ENCODE measurements at places on chromosomes 12 and 14. TPM values are rescaled to one million over a fixed set of nuclear protein-coding genes. Genes with fewer than 3 reads are reported as not detected.

The CLEC6A gene
- total RNA-seq = not detected

The EML5 gene
- total RNA-seq = 6.2 TPM

The SLC16A7 gene
- total RNA-seq = 35.8 TPM

The PLEK2 gene
- total RNA-seq = 2.6 TPM

GRCh38 chr12:93784339-93785086 lies 107.3 kb downstream of the CRADD start:
- peaks cover 13% of the 10 kb centered on the region for H3K36me3 ChIP-seq
- peak; percentile 47 for DNase-seq
- peak overlapping the region; percentile 16 for H3K4me3 ChIP-seq
- H3K27ac ChIP-seq = peak overlapping the region; percentile 20

- H3K4me1 ChIP-seq = peaks cover 32% of the 10 kb centered on the region
- H3K36me3 ChIP-seq = peaks cover 4% of the 10 kb centered on the region
- H3K27me3 ChIP-seq = no peaks in the 10 kb centered on the region
- no peak for DNase-seq
- peak overlapping the region; percentile 61 for H3K4me3 ChIP-seq
These were observed 46.7 kb downstream of the NOC4L start for GRCh38 chr12:132190834-132191500.

- H3K4me3 ChIP-seq = no peak overlapping the region
- H3K36me3 ChIP-seq = no peaks in the 10 kb centered on the region
- no peaks in the 10 kb centered on the region for H3K27me3 ChIP-seq
- DNase-seq = no peak
These were observed 422.2 kb upstream of the FOXG1 start for GRCh38 chr14:28344381-28344780.

- peaks cover 14% of the 10 kb centered on the region for H3K4me1 ChIP-seq
- H3K27ac ChIP-seq = no peak overlapping the region
- no peaks in the 10 kb centered on the region for H3K27me3 ChIP-seq
- H3K36me3 ChIP-seq = peaks cover 20% of the 10 kb centered on the region
- H3K4me3 ChIP-seq = no peak overlapping the region
These were observed 11.2 kb downstream of the COX14 start for GRCh38 chr12:50123203-50123602.

- no peaks in the 10 kb centered on the region for H3K36me3 ChIP-seq
- H3K4me1 ChIP-seq = no peaks in the 10 kb centered on the region
- H3K27ac ChIP-seq = no peak overlapping the region
These were observed 261.0 kb downstream of the DACT1 start for GRCh38 chr14:58898655-58899316.

DNA sequence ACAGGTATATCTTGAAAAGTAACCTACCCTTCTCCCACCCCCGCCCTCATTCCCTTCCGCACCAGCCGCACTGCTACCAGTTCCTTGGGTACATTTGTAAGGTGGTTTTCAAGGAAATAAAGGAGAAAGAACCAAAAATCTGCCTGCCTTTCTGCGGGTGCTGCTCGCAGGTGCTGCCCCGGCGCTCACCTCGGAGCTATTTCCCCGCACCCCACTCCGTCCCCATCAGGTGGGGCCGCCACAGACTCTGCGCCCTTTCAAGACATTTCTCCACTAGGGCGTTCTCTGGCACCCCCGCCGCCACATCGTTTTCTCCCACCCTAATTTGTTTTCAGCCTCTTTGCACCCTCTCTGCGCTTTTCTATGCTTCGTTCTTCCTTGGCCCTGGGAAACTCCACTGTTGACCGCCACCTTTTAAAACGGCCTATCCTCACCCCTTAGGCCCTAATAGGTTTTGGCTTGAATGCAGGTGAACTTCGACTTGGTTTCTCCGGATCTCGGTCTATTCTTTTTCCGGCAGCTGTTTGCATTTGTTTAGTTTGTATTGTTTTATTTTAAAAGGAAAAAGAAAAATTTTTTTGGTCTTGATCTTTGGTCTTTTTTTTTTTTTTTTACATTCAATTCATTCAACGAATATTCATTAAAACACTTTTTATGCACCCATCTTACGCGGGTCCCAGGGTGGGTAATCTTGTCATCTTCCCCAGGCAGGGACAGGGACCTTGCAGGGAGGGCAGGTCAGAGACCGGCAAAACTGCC lies 3.0 kb downstream of the VSX2 start:
- no peaks in the 10 kb centered on the region for H3K36me3 ChIP-seq
- no peak for DNase-seq
- H3K4me3 ChIP-seq = peak overlapping the region; percentile 21
- H3K27ac ChIP-seq = no peak overlapping the region

DNA sequence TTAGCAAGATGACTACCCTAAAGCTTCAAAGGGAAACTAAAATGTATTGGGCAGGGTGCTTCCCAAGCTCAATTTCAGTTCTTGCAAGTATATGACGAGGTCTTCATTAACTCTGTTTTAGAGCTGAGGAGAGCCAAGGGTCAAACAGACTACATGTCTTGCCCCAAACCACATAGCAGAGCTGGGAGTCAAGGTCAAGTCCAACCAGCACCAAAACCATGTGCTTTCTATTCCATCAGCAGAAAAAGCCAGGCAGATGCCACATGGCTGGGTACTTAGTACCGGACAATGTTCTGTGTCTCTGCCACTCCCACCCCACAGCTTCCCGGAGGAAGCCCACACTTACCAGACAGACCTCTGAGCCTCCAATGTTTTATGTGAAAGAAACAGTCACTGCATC lies 17.6 kb downstream of the NID2 start:
- H3K4me1 ChIP-seq = no peaks in the 10 kb centered on the region
- no peak overlapping the region for H3K27ac ChIP-seq
- H3K4me3 ChIP-seq = no peak overlapping the region
- H3K36me3 ChIP-seq = no peaks in the 10 kb centered on the region

DNA sequence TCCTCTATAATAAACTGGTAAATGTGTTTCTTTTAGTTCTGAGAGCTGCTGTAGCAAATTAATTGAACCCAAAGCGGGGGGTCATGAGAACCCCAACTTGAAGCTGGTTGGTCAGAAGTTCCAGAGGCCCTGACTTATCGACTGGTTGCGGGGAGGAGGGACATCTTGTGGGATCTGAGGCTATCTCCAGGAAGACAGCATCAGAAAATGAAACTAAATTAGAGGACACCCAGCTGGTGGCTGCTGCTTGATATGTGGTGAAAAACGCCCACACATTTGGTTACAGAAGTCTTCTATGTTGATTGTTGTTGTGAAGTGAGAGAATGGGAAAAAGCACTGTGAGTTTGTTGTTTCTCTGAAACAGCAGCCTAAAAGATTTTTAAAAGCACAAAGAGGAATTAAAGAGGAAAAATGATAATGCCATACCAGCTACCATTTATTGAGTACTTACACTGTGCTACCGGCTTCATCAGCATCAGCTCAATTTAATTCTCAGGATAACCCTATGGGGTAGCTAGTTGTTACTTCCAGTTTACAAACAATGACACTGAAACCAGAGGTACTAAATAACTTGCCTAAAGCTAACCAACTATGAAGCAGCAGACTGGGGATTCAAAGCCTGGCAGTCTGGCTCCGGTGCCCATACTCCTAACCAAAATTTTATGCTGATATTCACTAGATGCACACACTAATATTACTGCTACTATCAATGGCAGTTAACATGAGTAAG lies 24.3 kb downstream of the DDX24 start:
- no peak overlapping the region for H3K4me3 ChIP-seq
- H3K36me3 ChIP-seq = peaks cover 73% of the 10 kb centered on the region
- peaks cover 72% of the 10 kb centered on the region for H3K4me1 ChIP-seq
- peak overlapping the region; percentile 71 for H3K27ac ChIP-seq
- DNase-seq = peak; percentile 57

DNA sequence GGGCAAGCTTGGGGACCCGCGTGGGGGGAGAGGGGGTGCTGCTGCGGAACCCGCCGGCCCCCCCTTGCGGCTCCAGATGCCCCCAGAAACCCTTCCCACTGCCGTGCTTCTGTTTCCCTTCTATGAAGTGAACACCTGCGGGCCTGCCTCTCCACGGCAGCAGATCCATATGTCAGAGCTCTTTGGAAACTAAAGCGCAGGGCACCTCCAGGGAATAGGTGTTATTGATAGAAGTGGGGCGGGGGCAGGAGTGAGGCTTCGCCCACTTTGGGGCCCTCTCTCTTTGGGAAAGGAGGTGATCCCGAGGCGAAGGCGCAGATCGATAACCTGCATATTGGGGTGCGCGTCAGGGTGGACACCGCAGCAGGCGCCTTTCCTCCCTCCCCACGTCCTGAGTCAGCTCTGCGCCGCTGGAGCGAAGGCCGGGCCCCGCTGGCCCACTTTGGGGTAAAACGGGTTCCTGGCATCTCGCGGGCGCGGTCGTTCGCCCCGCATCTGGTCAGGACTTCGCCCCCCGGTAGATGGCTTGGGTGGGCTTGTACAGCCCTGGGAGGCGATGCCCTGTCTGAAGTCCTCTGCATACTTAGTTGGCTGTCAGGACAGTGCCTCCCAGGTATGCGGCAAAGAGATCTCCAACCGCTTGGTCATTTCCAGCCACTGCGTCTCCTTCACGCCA lies 524 bp downstream of the KMT5A start:
- peak; percentile 48 for DNase-seq
- H3K4me3 ChIP-seq = peak overlapping the region; percentile 83
- H3K27ac ChIP-seq = peak overlapping the region; percentile 92

GRCh38 chr12:106739815-106740530 lies 34.5 kb upstream of the RIC8B start:
- no peak for DNase-seq
- H3K4me3 ChIP-seq = no peak overlapping the region
- peaks cover 7% of the 10 kb centered on the region for H3K4me1 ChIP-seq
- no peaks in the 10 kb centered on the region for H3K27me3 ChIP-seq
- H3K36me3 ChIP-seq = no peaks in the 10 kb centered on the region

DNA sequence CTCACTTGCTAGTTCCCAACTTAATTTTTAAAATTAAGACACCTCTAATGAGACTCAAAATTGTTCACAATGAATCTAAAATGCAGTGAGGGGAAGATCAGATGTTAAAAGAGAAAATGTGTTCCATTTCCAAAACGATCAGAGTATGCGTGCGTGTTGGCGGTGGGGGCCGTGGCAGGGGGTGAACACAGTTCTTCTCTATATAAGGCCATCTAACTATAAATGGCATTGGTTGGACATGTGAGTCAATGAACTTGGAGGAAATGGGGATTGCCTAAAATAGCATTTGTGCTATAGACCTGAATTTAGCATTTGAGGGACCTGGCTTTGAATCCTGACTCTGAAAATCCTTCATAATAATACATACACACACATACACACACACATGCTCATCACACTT lies 149.4 kb downstream of the FOXN3 start:
- H3K4me3 ChIP-seq = no peak overlapping the region
- H3K27ac ChIP-seq = no peak overlapping the region
- no peak for DNase-seq
- peaks cover 47% of the 10 kb centered on the region for H3K4me1 ChIP-seq

GRCh38 chr12:96274331-96274730 lies 80.2 kb downstream of the ELK3 start:
- H3K36me3 ChIP-seq = peaks cover 54% of the 10 kb centered on the region
- H3K27ac ChIP-seq = peak overlapping the region; percentile 75
- peaks cover 28% of the 10 kb centered on the region for H3K4me1 ChIP-seq
- no peaks in the 10 kb centered on the region for H3K27me3 ChIP-seq
- H3K4me3 ChIP-seq = no peak overlapping the region

DNA sequence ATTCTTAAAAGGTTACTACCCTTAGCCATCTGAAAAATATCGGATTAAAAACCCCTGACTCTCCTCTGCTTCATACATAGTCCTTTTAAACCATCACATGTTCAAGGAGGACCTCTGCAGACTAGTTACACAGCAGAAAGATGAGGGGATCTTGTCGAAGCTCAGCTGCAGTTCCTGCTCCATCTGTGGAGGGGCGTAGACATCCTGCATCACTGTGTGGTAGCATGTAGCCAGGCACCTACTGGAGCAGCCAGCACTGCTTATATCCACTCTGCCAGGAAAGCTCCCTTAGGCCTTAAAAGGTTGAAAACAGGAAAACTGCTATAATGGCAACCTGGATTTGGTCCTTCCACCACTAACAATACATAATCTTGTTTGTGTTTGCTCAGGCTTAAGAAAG lies 57.6 kb upstream of the STRN3 start:
- H3K36me3 ChIP-seq = no peaks in the 10 kb centered on the region
- no peaks in the 10 kb centered on the region for H3K4me1 ChIP-seq
- no peak overlapping the region for H3K27ac ChIP-seq
- no peak overlapping the region for H3K4me3 ChIP-seq
- DNase-seq = no peak

DNA sequence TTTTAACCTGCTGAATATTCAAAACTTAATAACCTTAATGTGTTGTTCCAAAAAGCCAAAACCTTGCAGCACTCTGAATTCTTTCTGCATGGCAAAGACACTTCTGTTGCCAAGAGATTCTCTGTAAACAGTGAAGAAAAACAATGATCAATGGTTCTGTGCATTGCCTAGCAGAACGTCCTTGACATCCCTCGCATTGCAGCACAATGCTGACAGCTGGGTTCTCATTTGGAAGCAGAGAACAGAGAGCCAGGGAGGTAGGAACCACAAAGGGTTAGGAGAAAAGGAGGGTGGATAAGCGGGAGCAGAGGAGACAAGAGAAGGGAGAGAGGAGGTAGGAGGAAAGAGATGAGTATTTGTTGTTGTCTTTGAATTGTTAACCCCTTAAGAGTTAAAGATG lies 501.1 kb downstream of the NAV3 start:
- H3K27ac ChIP-seq = no peak overlapping the region
- no peaks in the 10 kb centered on the region for H3K4me1 ChIP-seq
- H3K36me3 ChIP-seq = no peaks in the 10 kb centered on the region
- no peak for DNase-seq

DNA sequence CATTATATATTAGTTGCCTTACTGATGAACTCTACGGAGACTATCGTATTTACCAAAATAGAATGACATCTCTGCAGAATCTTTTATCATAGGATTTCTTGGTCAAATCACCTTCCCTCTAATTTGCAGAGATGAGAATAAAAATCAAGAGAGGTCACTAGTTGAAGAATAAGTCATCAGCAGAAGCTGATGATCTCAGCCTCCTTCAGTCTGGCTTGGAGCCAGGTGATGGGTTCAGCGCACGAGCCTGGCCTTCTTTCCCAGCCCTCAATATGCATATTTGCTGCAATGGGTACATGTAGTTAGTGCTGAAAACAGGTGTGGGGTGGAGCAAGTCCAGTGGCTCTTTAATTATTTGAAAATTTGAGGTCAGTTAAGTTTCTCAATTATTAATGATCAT lies 19.2 kb upstream of the EMP1 start:
- H3K27ac ChIP-seq = no peak overlapping the region
- H3K4me3 ChIP-seq = no peak overlapping the region

DNA sequence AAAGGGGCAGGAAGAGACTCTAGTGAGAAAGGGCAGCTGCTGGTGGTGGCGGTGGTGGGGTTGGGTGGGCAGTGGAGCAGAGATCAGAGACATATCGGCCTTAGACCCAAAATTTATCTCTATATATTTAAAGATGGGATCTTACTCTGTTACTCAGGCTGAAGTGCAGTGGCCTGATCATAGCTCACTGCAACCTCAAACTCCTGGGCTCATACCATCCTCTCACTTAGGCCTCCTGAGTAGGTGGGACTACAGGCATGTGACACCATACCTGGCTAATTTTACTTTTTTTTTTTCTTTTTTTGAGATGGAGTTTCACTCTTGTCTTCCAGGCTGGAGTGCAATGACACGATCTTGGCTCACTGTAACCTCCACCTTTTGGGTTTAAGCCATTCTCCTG lies 18.6 kb upstream of the ITGA5 start:
- no peaks in the 10 kb centered on the region for H3K36me3 ChIP-seq
- no peak overlapping the region for H3K4me3 ChIP-seq
- H3K4me1 ChIP-seq = peaks cover 12% of the 10 kb centered on the region
- no peak for DNase-seq
- no peak overlapping the region for H3K27ac ChIP-seq
- H3K27me3 ChIP-seq = peaks cover 2% of the 10 kb centered on the region

- DNase-seq = peak; percentile 75
- peaks cover 5% of the 10 kb centered on the region for H3K27me3 ChIP-seq
- no peak overlapping the region for H3K4me3 ChIP-seq
- H3K36me3 ChIP-seq = peaks cover 2% of the 10 kb centered on the region
- H3K4me1 ChIP-seq = peaks cover 16% of the 10 kb centered on the region
These were observed 199.5 kb upstream of the SFSWAP start for GRCh38 chr12:131511391-131511802.

Data from activated CD4-positive, alpha-beta memory T cell treated with anti-CD3 and anti-CD28 coated beads for 36 hours (primary cell).